ENCODE measurements at places on chromosomes 12 and 14. TPM values are rescaled to one million over a fixed set of nuclear protein-coding genes. Genes with fewer than 3 reads are reported as not detected.

BRMS1L gene
- 25.9 TPM for polyA plus RNA-seq

A2ML1 gene
- 6.2 TPM for polyA plus RNA-seq

RERGL gene
- polyA plus RNA-seq, result 1.5 TPM

TSPAN31 gene
- 72.6 TPM for polyA plus RNA-seq

NKX2-1 gene
- not detected for polyA plus RNA-seq

RAB21 gene
- polyA plus RNA-seq, result 62.5 TPM

All from spinal cord (tissue), 10 donors.